Foreskin fibroblast (primary cell): ENCODE measurements at places on chromosomes 4 and X.

DNA sequence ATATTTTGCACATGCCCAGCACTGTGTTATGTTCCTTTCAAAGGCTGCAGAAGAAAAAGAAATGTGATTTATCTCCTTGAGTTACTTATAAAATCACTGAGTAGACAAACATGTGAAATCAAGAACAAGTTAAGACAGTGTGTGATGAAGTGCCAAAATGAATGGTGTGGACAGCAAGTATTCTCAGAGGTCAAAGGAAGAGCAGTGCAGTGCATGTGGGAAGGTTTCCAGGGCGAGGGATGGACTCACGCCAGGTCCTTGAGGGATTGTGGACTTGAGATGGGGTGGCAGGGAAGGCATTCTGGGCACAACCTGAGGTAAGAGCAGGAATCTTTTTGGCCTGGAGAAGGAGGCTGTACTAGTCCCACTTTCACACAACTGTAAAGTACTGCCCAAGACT, 115.5 kb downstream of the FNIP2 start:
- no peak for DNase-seq

DNA sequence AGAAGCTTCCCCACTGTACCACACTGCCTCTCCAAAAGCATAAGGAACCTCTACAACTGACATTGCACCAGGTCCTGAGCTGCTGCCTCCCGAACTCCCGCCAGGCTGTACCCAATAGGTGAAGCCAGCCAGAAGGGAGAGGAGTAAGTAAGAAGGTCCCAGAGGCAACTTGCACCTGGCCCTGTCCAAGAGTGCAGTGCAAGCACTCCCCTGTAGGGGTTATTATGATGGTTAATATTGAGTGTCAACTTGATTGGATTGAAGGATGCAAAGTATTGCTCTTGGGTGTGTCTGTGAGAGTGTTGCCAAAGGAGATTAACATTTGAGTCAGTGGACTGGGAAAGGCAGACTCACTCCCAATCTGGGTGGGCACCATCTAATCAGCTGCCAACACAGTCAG, 879.3 kb upstream of the SLIT2 start:
- no peak for DNase-seq

DNA sequence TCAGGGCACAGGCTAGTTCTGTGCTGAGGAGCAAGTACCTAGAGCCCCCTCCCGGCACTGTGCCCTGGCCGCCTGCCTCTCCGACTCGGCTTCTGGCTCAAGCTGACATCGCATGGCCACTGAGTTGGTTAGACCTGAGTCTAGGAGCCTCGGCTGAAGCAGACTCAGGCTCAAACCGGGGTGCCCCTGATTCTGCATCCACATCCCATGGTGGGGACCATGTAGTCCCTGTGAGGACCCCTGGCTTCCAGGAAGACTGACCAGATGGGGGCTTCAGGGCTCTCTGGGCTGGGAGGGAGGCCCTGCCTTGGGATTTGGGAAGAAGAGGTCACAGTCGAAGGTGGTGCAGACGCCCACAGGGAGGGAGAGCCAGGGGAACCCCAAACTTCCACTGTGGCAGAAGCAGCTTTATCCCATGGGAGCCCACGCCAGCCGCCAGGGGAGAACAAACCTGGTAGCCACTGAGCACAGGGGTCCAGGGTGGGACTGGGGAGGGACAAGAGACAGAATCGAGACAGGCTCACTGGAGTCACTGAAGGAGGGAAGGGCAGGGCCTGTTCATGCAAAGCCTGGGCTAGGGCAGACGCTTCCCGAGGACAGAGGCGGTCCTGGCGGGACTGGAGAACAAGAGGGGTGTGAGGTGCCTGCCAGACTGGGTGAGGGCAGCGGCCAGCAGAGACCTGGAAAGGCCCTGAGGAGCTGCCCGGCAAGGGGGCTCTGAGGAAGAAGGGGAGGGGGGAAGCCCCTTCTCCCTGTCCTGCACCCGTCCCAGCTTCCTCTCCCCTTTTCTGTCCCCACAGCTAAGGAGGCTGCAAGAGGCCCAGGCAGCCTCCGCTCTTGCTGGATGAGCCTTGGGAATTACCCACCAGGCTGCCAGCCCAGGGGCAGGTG, 1.1 kb downstream of the PDE6B start:
- no peak for DNase-seq

GRCh38 chrX:13307041-13307440, 12.8 kb downstream of the ATXN3L start:
- peak; percentile 23 for DNase-seq

GRCh38 chr4:54363037-54363436, 133.9 kb downstream of the PDGFRA start:
- no peak for DNase-seq

GRCh38 chr4:128141866-128142265, 80.8 kb downstream of the LARP1B start:
- no peak for DNase-seq

DNA sequence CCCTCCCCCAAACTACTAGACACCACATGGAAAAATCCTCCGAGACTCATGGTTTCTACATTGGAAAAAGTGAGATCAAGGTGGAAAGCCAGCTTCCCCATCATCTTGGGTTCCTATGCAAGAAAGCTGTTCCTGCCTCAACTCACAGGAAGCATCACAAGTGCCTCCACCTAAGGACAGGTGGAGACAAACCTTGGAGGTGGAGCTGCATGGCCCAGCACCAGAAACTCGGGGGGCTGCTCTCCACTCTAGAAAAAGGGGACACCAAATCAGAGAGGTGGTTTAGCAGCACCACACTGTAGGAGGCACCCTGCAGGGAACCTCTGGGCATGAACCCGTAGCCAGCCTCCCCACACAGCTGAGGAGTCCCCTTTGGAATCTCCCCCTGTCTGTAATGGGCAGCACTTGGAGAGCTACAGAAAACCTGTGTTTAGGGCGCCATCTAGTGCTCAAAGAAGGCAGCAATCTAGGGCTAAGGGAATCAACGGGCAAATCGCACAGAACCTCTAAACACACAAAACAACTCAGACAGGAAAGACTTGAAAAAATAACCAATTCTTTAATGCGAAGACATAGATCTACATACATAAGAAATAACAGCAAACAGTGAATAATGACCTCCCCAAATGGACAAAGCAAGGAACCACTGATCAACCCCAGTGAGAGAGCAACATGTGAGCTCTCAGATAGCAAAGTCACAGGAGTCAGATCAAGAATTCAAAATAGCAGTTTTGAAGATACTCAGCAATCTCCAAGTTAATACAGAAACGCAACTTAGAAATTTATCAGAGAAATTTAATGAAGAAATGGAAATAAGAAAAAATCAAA, 37.0 kb upstream of the ZBTB33 start:
- DNase-seq = peak; percentile 36

- no peak for DNase-seq
These were observed 706 bp downstream of the DUSP9 start for GRCh38 chrX:153647461-153648357.

DNA sequence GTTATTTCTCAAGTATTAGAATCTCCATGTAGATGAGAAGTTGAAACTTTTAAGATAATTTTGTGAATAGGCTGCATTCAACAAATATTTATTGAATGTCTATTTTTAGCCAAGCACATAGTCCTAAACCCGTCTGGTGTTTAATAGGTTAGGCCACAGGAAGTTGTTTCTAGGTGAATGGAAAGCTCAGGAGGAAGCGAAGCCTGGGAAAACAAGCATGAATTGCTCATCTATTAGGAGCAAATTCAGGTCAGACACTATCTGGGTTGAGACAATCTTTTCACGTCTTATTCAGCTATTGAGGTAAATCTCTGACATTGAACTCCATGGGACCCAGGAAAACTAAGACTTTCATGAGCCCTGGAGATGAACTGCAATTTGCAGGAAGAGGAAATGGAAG, 43.1 kb upstream of the FREM3 start:
- no peak for DNase-seq

GRCh38 chr4:182250446-182250845, 7.2 kb downstream of the TENM3 start:
- DNase-seq = no peak

DNA sequence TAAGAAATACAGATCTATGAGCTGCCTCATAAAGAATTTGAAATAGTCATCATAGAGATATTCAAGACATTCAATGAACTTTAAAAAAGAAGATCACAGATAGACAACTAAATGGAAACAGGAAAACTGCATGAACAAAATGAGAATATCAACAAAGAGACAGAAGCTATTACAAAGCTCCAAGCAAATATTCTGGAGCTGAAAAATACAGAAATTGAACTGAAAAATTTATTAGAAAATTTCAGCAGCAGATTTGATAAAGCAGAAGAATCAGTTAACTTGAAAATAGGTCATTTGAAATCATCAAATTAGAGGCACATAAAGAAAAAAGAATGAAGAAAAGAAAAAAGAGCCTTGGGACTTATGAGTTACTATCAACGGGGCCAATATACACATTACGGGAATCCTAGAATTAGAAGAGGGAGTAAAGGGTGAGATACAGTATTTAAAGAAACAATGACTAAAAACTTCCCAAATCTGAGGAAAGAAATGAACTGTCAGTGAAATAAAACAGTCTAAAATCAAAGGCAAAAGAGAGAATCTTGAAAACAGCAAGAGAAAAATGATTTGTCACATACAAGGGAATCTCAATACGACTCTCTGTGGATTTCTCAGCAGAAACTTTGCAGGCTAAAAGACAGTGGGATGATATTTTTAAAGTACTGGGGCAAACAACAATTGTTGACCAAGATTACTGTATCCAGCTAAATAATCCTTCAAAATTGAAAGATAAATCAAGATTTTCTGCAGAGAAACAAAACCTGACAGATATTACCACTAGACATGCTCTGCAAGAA, 641.6 kb downstream of the ANKRD50 start:
- no peak for DNase-seq

GRCh38 chr4:44760142-44760898, 34.0 kb upstream of the GNPDA2 start:
- peak; percentile 33 for DNase-seq

DNA sequence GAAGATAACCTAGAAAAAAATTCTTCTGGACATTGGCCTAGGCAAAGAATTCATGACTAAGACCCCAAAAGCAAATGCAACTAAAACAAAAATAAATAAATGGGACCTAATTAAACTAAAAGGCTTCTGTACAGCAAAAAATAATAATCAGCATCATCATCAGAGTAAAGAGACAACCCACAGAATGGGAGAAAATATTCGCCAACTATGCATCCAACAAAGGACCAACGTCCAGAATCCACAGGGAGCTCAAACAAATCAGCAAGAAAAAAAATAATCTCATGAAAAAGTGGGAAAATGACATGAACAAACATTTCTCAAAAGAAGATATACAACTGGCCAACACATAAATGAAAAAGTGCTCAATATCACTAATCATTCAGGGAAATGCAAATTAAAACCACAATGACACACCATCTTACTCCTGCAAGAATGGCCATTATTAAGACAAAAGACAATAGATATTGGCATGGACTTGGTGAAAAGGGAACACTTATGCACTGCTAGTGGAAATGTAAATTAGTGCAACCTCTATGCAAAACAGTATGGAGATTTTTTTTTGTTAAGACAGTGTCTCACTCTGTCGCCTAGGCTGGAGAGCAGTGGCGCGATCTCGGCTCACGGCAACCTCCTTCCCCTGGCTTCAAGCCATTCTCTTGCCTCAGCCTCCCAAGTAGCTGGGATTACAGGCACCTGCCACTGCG, 29.9 kb downstream of the ELF2 start:
- no peak for DNase-seq

DNA sequence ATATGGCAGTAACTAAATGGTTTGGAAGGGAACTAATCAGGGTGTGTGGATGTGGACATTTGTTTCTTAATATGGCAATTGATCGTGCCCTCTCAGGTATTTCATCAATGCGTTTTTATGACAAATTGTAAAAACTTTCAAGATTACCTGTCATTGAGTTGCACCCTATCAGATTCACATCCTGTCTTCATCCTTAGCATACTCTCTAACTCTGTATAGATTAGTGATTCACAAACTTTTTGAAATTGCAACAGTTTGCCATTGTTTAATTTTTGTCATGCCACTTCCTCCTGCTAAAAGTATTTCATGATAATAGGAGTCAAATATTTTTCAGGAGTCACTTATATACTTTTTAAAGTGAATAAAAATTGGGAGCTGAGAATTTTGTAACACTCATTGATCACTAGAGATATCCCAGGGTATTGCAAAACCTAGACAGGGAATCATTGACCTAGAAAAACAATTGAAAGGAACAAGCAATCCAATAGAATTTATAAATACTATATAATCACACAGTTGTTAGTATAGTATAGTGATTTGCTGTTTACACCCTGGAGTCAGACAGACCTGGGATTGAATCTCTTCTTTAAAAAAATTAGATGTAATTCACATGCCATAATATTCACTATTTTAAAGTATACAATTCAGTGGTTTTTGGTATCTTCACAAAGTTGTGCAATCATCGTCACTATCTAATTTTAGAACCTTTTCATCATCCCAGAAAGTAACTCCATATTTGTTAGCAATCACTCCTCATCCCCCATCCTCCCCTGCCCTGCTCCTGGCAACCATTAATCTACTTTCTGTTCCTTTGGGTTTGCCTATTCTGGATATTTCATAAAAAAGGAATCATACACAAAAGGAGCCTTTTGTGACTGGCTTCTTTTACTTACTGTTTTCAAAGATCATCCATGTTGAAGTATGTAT, 8.9 kb downstream of the MID2 start:
- no peak for DNase-seq

- DNase-seq = no peak
These were observed 1.5 kb downstream of the FUNDC2 start for GRCh38 chrX:155028129-155028528.

- DNase-seq = no peak
These were observed 10.3 kb downstream of the FHDC1 start for GRCh38 chr4:152946446-152946845.

DNA sequence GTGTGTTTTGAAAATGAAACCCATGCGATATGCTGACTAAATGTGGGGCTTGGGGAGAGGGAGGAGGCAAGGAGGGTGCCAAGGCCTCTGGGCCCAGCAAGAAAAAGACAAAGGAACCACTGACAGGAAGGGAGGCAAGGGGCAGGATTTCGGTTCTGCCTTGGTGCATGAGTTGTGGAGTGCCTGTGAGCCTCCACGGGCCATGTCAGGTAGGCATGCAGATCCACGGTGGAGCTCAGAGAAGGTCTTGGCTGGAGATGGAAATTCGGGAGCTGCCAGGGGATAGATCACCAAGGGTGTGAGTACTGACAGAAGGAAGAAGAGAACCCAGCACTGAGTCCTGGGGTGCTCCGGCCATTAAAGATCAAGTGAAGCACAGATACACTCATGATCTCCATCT, 4.1 kb downstream of the EVC2 start:
- no peak for DNase-seq

GRCh38 chr4:113831457-113831856, 69.9 kb upstream of the CAMK2D start:
- DNase-seq = no peak

DNA sequence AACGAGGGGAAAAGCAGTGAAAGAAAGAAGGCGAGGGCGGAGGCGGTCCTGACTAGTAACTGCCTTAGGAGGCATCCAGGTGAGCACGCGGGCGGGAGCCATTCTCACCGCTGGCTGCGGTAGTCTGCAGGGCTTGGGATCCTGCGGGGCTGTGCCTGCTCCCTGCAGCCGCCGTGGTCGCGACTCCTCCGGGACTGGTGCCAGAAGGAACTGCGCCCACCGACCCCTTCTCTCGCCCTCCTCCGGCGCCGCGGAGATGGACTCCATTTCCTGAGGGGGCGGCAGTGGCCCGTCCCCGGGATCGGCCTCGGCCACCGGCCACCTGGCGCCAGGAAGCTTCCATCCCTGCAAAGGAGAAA, 543 bp downstream of the NFXL1 start:
- peak; percentile 34 for DNase-seq

- DNase-seq = no peak
These were observed 56.4 kb upstream of the GPR78 start for GRCh38 chr4:8523766-8524165.
